CD14-positive monocyte (primary cell): ENCODE measurements at places on chromosomes 4 and X. TPM values are rescaled to one million over a fixed set of nuclear protein-coding genes. Genes with fewer than 3 reads are reported as not detected.

Gene FAM9C
- not detected for polyA plus RNA-seq

Gene HTN3
- not detected for polyA plus RNA-seq

Gene PPP1R2C
- not detected in 2 replicates for polyA plus RNA-seq

Gene KIF4A
- polyA plus RNA-seq: not detected in 2 replicates

Gene IGFBP7
- polyA plus RNA-seq: 46.9 TPM

Gene NEXMIF
- polyA plus RNA-seq: not detected in 2 replicates

Gene ANXA5
- 796 TPM for polyA plus RNA-seq

Gene IRS4
- polyA plus RNA-seq: not detected

Gene HPSE
- polyA plus RNA-seq: 13.8 and 21.2 TPM in 2 replicates

Gene GRK4
- 0.94 and 1.2 TPM in 2 replicates for polyA plus RNA-seq

Gene FGF16
- polyA plus RNA-seq: not detected

Gene PDGFRA
- polyA plus RNA-seq: not detected

Gene MSANTD1
- not detected for polyA plus RNA-seq

Gene SULT1B1
- 0.79 and 3.4 TPM in 2 replicates for polyA plus RNA-seq

Gene MAGEA2
- polyA plus RNA-seq: not detected

Gene RTL3
- not detected for polyA plus RNA-seq

Gene PAGE5
- polyA plus RNA-seq: not detected in 2 replicates

Gene RAB40AL
- polyA plus RNA-seq: not detected

Gene NSG1
- 0.10 TPM for polyA plus RNA-seq

Gene PCYT1B
- not detected in 2 replicates for polyA plus RNA-seq

Gene GRID2
- polyA plus RNA-seq: not detected in 2 replicates

Gene SMIM10
- polyA plus RNA-seq: 0.14 and 0.15 TPM in 2 replicates

Gene UBA1
- polyA plus RNA-seq: 157 TPM in 2 replicates

Gene NUP62CL
- polyA plus RNA-seq: not detected

Gene HPGD
- 1.3 TPM for polyA plus RNA-seq

Gene KDR
- polyA plus RNA-seq: not detected

Gene NDP
- not detected in 2 replicates for polyA plus RNA-seq

Gene ENPEP
- not detected for polyA plus RNA-seq

Gene FAM47E
- not detected for polyA plus RNA-seq

Gene XAGE1A
- not detected for polyA plus RNA-seq

Gene TCEANC
- 1.6 TPM for polyA plus RNA-seq

Gene S100G
- polyA plus RNA-seq: not detected

Gene FGF5
- not detected for polyA plus RNA-seq

Gene PSAPL1
- polyA plus RNA-seq: not detected

Gene FREM3
- polyA plus RNA-seq: not detected

Gene CENPVL2
- not detected in 2 replicates for polyA plus RNA-seq

Gene RTL9
- not detected for polyA plus RNA-seq

Gene STPG2
- polyA plus RNA-seq: not detected

Gene MAGEA8
- not detected for polyA plus RNA-seq

Gene IL2
- polyA plus RNA-seq: not detected

Gene PAGE4
- polyA plus RNA-seq: not detected in 2 replicates

Gene YY2
- polyA plus RNA-seq: 0.12 TPM

Gene NWD2
- polyA plus RNA-seq: not detected in 2 replicates

Gene SYNPO2
- not detected for polyA plus RNA-seq

Gene SFRP2
- not detected for polyA plus RNA-seq

Gene SPACA5
- not detected for polyA plus RNA-seq

Gene FAM149A
- polyA plus RNA-seq: not detected in 2 replicates

Gene USP17L21
- not detected for polyA plus RNA-seq

Gene ODAM
- not detected for polyA plus RNA-seq

Gene DOK7
- polyA plus RNA-seq: not detected in 2 replicates
